ENCODE measurements at places on chromosomes 12 and 14. TPM values are rescaled to one million over a fixed set of nuclear protein-coding genes. Genes with fewer than 3 reads are reported as not detected.

DNA sequence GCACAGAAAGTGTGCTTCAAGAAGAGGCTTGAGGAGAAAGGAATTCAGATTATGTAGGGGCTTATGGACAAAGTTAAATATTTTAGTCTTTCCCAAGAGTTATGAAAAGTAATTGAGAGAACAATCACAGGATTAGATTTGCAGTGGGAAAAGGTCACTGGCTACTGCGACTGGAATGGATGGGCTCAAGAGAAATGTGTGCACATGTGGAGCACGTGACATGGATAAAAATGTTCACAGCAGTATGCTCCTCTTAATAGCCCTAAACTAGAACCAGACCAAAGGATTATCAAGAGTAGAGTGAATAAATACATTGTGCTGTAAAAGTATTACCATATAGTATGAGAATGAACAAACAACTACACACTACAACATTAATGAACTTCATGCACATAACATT lies 78.1 kb downstream of the ABCD2 start:
- no peak overlapping the region for H3K27ac ChIP-seq
- H3K4me3 ChIP-seq, result no peak overlapping the region
- H3K27me3 ChIP-seq, result no peaks in the 10 kb centered on the region
- no peaks in the 10 kb centered on the region for H3K36me3 ChIP-seq
- H3K4me1 ChIP-seq, result no peaks in the 10 kb centered on the region
- DNase-seq, result no peak

- no peak overlapping the region for H3K27ac ChIP-seq
- H3K27me3 ChIP-seq, result no peaks in the 10 kb centered on the region
Measured at GRCh38 chr12:38628288-38628687, 277.1 kb downstream of the CPNE8 start.

DNA sequence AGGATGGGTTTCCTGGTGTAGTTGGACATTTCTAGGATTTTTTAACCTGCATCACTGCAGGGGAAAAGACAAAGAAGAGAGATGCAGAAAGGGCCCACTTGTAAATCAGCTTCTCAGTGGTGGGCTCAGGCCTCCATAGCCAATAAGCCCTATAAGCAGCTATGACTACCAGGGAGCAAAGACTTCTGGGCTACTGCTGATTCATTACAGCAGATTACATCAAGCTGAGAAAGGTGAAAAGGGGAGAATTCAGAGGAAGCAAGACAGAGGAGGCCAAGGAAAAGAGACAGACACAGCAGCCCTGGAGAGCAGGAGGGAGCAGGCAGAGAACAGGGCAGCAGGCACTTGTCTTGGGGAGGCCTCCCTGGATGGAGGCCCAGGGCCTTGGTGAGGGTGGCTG lies 95.2 kb downstream of the KCNA5 start:
- H3K4me3 ChIP-seq, result no peak overlapping the region
- no peak for DNase-seq
- no peaks in the 10 kb centered on the region for H3K27me3 ChIP-seq
- H3K4me1 ChIP-seq, result no peaks in the 10 kb centered on the region
- peaks cover 5% of the 10 kb centered on the region for H3K36me3 ChIP-seq

DNA sequence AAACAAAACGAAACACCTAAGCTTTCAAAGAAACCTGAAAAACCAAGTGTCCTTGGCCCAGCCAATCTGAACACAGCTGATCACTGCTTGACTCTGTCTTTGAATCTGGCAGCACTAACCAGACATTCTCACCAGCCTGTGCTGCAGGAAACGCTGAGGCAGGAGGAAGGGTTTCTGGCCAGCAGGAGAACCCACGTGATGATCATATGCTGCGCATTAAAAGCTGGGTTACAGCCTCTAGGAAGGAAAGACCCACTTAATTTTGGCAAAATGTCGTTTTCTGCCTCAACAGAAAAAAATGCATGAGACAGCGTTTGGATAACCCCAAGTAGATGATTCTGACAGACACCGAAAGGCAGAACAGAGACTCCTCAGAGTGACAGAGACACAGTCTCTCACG lies 9.8 kb downstream of the APPL2 start:
- DNase-seq, result no peak
- no peaks in the 10 kb centered on the region for H3K36me3 ChIP-seq
- no peak overlapping the region for H3K4me3 ChIP-seq
- H3K27ac ChIP-seq, result no peak overlapping the region

Gene CLEC9A
- total RNA-seq, result not detected

DNA sequence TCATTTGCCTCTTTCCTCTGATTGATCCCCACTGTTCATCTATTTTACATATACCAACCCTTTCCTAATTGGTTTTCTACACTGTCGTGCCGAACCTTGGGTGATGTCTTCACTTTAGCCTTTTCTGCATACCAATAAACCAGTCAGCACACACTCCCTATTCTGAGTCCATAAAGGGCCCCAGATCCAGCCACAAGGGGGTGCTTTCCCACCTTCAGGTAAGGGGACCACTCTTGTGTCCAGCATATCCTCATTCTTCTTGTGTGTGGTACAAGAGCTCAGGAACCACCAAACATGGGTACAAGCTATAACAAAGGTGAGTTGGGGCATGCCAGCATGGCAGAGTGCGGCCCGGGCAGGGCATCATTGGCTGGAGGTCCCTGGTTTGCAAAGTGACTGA lies 859.8 kb downstream of the FSCB start:
- H3K27ac ChIP-seq, result no peak overlapping the region
- no peak for DNase-seq
- no peaks in the 10 kb centered on the region for H3K4me1 ChIP-seq
- no peaks in the 10 kb centered on the region for H3K27me3 ChIP-seq
- no peak overlapping the region for H3K4me3 ChIP-seq
- no peaks in the 10 kb centered on the region for H3K36me3 ChIP-seq

Data from glutamatergic neuron (in vitro differentiated cells).